Osteoblast (primary cell): ENCODE measurements at places on chromosomes 11 and 22. TPM values are rescaled to one million over a fixed set of nuclear protein-coding genes. Genes with fewer than 3 reads are reported as not detected.

Gene ADAMTS8
- total RNA-seq: under 0.01 TPM in 1 of 2 replicates, not detected in the other

GRCh38 chr22:25540166-25540907 lies 24.1 kb upstream of the GRK3 start:
- DNase-seq: no peak

DNA sequence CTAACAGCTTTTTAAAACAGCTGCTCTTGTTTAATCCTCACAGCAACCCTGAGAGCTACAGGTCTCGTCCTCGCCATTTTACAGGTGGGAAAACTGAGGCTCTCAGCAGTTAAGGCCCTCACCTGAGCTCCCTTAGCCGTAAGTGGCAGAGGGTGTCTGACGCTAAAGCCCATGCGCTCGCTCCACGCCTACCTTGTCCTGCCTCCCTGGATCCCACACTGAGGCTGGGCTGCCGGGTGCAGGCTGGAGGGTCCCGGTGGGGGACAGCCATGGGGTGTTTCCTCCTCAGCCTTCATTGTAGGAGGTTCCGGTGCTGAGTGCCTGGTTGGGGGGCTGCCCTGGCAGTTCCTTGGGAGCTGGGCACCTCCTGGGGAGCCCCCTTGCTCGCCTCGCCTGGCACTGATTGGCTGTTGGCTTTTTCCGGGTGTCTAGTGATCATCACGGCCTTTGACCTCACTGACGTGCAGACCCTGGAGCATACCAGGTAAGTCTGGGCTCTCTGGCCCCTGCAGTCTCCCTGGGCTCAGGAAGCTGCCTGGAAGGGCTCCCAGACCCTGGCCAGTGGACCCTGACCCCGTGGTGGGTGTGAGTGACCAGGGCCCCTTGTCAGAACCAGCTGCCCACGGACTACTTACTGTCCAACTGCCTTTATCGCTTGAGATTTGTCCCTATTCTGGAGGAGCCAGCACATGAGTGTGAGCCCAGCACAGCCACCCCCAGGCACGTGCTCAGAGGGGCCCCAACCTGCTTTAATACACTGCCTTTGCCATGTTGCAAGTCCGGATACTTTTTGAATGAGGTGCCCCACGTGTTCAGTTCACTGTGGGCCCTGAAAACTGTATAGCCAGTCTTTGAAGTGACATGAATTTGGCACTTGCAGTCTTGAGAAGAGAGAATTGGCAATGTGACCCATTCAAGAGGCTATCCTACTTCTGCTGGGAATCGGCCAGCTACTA lies 12.6 kb downstream of the RAB36 start:
- no peak for DNase-seq

DNA sequence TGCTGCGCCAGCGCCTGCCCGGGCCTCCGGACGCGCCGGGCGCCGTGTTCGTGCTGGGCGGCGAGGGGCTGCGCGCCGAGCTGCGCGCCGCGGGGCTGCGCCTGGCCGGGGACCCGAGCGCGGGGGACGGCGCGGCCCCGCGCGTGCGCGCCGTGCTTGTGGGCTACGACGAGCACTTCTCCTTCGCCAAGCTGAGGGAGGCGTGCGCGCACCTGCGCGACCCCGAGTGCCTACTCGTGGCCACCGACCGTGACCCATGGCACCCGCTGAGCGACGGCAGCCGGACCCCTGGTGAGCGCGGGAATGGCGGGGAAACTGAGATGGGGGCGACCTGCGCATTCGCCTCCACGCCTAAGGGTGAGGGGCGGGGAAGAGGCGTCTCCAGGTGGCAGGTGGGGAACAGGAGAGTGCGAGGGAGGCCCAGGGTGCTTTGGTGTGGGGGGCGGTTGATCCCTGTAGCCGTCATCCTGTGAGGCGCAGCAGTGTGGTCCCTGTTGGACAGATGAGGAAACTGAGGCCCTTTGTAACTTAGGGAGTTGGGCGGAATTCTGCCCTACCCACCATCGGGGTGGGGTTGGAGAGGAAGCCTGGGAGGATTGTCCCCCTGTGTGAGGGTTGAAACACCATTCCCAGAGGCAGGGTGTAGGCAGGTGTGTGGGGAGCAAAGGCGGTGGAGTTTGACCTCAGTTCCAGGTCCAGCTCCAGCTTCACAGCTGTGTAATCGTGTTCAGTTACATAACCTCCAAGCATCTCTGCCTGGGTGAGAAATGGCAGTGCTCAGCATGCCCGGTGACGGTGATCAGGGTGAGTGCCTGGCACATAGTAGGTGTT lies 758 bp downstream of the PDXP start:
- DNase-seq: peak; percentile 29

- DNase-seq: no peak
These were observed 139.6 kb downstream of the PKNOX2 start for GRCh38 chr11:125304136-125304535.

GRCh38 chr11:27423125-27423524 lies 49.5 kb downstream of the LGR4 start:
- DNase-seq: peak; percentile 38

DNA sequence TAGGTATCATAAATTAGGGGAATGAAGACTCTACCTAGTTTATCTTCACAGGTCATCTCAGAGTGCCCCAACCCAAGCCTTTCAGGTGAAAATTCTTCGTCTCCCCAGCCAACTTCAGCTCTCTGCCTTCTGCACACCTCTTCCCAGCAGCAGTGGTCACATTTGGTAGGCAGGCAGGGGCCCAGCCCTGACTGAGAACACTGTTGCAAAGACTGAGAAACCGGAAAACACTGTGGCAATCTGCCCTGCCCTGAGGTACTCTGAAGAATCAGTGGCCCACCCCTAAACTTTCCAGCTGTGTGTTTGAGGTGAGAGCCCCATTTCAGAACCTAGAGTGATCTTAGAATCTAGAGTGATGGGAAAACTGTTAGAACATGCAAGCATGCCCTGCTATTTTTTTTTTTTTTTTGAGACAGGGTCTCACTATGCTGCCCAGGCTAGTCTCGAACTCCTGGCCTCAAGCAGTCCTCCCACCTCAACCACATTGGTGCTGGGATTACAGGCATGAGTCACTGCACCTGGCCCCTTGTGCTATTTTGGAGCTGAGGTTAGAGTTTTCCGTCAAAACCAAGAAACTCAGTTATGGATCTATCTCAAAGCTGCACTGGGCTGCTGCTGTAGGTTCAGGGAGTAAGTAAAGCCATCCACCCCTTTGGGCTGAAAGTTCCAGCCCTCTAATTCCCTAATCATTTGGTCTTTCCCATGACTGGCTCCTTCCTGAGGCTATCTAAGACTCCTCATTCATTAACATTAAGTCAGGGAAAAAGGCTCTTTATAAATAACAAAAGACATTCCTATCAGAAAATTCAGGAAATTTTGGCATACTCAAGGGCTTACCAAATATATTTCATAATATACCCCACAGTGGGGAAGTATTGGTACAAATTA lies 1.7 kb upstream of the LDHA start:
- no peak for DNase-seq

Gene TALDO1
- 204 TPM in 2 replicates for total RNA-seq

Gene P4HA3
- total RNA-seq: 8.7 and 19.2 TPM in 2 replicates

DNA sequence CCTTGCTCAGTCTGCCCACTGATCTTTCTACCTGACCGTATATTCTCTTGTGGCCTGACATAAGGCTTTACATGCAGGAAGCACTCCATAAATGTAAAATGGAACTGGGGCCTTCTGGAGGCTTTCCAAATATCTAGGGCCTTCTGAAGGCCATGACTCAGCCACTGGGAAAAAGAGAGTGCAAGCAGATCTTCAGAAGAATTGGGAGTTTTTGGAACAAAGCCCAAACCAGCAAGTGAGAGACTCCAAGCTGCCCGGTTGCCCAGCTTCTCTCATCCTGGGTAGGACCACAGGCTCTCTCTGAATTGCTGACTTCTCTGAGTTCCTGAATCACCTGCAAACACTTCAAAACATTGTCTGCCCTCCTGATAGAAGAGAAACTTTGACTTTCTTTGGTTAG lies 107.9 kb upstream of the BMAL1 start:
- DNase-seq: peak; percentile 81

- no peak for DNase-seq
These were observed 531.5 kb upstream of the B3GAT1 start for GRCh38 chr11:134943544-134943943.

DNA sequence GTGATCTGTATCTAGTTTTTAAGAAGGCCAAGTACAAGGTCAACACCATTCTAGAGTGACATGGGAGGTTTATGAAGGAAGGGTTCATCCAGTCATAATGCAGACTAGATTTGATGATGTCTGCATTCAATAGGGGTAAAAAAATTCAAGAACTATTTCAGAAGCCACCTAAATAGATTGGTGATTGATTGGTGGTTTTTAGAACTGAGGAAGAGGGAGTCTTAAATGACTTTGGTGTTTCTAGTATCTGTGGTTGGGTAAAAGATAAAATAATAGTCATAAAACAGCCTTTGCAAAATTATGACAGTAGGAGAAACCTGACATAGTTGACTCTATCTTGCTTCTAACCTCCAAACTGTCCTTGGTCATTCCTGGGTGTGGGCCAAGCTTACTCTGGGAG lies 114.1 kb downstream of the OPCML start:
- DNase-seq: no peak

- DNase-seq: peak; percentile 73
These were observed 10.0 kb downstream of the TBX1 start for GRCh38 chr22:19770349-19771220.

Gene BDNF
- total RNA-seq: 6.9 and 8.0 TPM in 2 replicates

DNA sequence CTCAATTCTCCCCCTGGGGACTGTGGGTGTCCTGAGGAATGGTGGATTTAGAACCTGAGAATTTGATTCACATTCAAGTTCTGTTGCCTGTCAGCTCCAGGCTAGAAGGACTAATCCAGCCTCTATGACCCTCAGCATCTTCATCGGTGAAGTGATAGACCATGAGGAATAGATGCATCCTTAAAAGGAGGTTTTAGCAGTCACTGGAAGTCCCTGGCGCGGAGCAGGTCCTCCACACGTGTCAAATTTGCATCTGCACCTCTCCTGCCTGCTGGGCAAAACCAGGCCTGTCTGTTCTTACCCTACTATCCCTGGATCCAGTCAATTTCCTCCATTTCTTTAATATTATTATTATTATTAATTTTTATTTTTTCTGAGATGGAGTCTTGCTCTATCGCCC lies 808.4 kb downstream of the TBC1D22A start:
- no peak for DNase-seq

DNA sequence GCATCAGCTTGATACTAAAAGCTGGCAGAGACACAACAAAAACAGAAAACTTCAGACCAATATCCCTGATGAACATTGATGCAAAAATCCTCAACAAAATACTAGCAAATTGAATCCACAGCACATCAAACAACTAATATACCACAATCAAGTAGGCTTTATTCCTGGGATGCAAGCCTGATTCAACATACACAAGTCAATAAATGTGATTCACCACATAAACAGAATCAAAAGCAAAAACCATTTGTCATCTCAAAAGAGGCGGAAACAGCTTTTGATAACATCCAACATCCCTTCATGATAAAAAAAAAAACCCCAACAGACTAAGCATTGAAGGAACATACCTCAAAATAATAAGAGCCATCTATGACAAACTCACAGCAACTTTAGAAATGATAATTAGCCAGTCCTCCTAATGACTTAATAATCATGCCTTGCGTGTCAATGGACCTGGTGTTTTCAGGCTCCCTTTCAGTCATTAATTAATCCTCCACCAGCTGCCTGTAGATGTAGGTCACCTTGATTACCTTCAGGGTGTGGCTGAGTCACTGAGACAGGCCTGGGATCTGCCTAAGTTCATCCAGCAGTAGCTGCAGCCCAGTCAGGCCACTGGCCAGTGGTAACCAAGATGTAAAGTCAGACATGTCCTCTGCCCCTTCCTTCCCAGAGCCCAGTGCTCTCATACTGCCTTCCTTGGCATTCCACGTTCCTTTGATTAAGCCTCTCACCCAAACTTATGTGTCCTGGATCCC lies 109.8 kb downstream of the EHF start:
- no peak for DNase-seq

GRCh38 chr22:40399621-40400020 lies 29.2 kb downstream of the SGSM3 start:
- no peak for DNase-seq

Gene TSPAN32
- total RNA-seq: 0.59 and 1.4 TPM in 2 replicates

GRCh38 chr11:66918741-66919140 lies 39.4 kb downstream of the PC start:
- no peak for DNase-seq

DNA sequence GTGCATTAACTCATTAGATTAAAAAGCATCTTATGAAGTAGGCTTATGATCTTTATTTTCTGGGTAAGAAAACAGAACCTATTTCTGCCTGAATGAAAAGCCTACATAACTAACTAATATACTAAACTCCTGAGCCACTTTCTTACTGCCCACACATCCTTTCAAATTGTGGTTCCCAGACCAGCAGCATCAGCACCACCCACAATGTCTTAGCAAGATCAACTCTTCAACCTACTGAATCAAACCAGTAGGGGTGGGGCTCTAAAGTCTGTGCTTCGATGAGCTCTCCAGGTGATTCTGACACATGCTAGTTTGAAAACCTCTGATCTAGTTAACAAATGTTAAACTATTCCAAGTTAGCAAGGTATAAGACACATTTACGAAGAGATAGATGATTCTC lies 462.4 kb downstream of the DLG2 start:
- DNase-seq: no peak

Gene MIOX
- total RNA-seq: under 0.01 TPM in 1 of 2 replicates, not detected in the other

DNA sequence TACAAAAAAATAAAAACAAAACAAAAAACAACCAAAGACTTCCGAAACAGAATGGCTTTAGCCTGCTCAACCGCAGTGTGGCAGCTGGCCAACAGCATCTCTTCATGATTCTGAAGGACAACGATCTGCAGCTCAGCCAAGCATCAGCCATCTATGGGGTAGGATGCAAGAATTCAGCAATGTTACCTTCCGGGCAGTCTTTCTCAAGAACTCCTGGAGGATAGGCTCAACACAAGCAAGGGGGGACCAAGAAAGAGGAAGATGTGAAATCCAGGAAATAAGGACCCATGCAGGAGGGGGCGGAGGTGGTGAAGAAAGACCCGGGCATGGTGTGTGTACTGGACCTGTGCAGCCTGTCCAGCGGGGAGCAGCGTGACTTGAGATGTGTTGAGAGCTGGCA lies 3.5 kb upstream of the TSPO start:
- DNase-seq: peak; percentile 89

- DNase-seq: no peak
These were observed 15.1 kb upstream of the CD3E start for GRCh38 chr11:118289401-118289800.
